ENCODE measurements at places on chromosomes 3 and 15.

- no peak for DNase-seq
- no peaks in the 10 kb centered on the region for H3K4me1 ChIP-seq
- no peaks in the 10 kb centered on the region for H3K27me3 ChIP-seq
- no peak overlapping the region for H3K27ac ChIP-seq
- no peaks in the 10 kb centered on the region for H3K36me3 ChIP-seq
Measured at GRCh38 chr15:80887148-80887547, 102.5 kb downstream of the MESD start.

DNA sequence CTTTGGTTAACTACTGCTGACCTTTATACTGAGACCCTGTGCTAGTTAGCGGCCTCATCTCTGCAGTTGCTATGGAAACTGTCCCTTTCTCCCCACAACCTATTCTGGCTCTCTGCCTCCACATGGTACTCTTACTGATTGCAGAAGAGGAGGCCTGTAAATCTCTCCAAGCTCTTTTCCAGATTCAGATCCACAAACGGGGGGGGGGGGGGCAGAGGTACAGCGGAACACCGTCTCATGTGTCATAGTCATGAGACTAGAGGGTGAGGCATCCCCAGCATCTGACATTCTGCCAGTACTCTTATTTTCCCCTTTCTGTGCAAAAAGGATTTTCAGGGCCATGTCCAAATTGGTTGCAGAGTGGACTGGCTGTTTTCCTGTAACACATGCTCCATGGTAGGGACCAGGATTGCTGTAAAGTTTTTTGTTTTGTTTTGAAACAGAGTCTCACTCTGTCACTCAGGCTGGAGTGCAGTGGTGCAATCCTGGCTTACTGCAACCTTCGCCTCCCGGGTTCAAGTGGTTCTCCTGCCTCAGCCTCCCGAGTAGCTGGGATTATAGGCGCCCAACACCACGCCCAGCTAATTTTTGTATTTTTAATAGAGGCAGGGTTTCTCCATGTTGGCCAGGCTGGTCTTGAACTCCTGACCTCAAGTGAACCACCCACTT lies 8.3 kb upstream of the MAP1A start:
- H3K36me3 ChIP-seq: no peaks in the 10 kb centered on the region
- no peak for DNase-seq
- H3K27ac ChIP-seq: no peak overlapping the region
- H3K4me3 ChIP-seq: no peak overlapping the region

DNA sequence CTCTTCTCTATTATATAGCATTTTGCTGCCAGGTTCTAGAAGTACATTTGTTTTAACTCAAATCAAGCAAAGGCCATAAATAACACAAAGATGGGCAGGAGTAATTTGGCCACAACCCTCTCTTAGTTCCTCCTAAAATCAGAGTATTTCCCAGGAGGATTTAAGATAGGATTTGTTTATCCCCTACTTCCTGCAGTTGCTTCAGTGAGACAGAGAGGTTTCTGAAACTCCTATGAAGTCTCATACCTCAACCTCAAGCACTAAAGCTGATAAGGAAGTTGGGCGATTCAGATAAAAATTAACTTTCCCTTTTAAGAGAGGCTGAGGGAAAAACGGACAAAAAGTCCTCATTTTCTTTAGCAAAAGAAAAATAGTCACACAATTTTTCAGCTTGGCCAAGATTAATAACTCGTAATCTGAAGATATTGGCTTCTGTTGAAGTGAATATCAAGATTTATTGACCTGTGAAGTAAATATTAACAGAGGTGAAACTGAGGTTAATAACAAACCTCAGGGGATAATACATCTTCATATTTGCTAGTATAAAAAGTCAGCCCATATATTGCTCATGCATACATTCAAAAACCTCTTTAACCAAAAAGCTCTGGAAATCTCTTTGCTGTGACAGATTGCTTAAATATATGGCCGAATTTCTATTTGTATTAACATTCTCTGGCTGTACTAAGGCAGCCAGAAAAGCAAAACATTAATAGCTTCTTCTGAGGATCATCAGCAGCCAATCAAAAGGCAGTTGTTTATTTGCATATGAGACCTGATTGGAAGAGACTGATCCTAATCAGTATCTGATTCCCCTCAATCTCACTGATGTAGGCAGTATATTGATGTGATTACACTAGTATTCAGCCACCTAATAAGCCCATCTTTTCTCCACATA lies 90.6 kb upstream of the GADL1 start:
- H3K36me3 ChIP-seq: no peaks in the 10 kb centered on the region
- H3K4me1 ChIP-seq: no peaks in the 10 kb centered on the region
- H3K27me3 ChIP-seq: no peaks in the 10 kb centered on the region
- no peak overlapping the region for H3K4me3 ChIP-seq
- H3K27ac ChIP-seq: no peak overlapping the region

GRCh38 chr3:132623646-132624045 lies 26.6 kb downstream of the ACKR4 start:
- H3K4me3 ChIP-seq: no peak overlapping the region
- H3K27me3 ChIP-seq: no peaks in the 10 kb centered on the region
- DNase-seq: no peak
- H3K36me3 ChIP-seq: peaks cover 37% of the 10 kb centered on the region
- H3K4me1 ChIP-seq: no peaks in the 10 kb centered on the region

DNA sequence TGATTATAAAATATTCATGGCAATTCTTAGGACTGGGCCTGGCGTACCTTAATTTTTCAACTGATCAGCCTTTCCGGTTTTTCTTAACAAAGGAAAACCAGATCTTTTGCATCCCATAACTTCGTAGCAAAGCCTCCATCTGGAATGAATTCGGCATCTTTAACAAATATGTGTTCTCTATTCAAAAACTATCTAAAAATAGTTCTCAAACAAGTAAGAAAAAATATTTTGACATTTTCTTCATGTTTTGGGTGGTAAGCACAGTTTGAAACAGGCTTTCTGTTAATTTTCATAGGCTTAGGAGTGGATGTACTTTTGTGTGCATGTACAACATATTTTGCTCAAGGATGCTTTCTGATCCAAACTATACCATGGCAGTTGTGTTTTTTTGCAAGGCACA lies 55.1 kb downstream of the RBMS3 start:
- no peaks in the 10 kb centered on the region for H3K27me3 ChIP-seq
- H3K36me3 ChIP-seq: no peaks in the 10 kb centered on the region
- no peaks in the 10 kb centered on the region for H3K4me1 ChIP-seq

- H3K4me3 ChIP-seq: no peak overlapping the region
- no peaks in the 10 kb centered on the region for H3K36me3 ChIP-seq
- no peak for DNase-seq
- no peaks in the 10 kb centered on the region for H3K4me1 ChIP-seq
Measured at GRCh38 chr3:13243586-13243985, 170.4 kb upstream of the IQSEC1 start.

DNA sequence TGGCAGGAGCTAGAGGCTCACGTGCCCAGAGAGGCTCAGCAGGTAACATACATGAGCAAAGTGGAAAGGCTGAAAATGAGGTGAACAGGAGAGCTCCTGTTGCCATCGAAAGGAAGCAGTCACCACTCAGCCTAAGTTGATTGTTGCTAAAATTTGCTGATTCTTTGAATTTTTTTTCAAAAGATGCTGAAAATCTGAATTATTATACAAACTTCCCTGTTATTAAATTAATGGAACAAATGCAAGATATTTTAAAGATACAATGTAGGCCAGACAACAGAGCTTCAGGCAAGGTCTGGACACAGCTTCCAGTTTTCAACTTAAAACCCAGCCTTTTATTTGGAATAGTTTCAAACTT lies 151.3 kb downstream of the GHSR start:
- no peak overlapping the region for H3K4me3 ChIP-seq
- H3K4me1 ChIP-seq: no peaks in the 10 kb centered on the region
- DNase-seq: no peak
- peaks cover 36% of the 10 kb centered on the region for H3K36me3 ChIP-seq
- H3K27ac ChIP-seq: no peak overlapping the region

DNA sequence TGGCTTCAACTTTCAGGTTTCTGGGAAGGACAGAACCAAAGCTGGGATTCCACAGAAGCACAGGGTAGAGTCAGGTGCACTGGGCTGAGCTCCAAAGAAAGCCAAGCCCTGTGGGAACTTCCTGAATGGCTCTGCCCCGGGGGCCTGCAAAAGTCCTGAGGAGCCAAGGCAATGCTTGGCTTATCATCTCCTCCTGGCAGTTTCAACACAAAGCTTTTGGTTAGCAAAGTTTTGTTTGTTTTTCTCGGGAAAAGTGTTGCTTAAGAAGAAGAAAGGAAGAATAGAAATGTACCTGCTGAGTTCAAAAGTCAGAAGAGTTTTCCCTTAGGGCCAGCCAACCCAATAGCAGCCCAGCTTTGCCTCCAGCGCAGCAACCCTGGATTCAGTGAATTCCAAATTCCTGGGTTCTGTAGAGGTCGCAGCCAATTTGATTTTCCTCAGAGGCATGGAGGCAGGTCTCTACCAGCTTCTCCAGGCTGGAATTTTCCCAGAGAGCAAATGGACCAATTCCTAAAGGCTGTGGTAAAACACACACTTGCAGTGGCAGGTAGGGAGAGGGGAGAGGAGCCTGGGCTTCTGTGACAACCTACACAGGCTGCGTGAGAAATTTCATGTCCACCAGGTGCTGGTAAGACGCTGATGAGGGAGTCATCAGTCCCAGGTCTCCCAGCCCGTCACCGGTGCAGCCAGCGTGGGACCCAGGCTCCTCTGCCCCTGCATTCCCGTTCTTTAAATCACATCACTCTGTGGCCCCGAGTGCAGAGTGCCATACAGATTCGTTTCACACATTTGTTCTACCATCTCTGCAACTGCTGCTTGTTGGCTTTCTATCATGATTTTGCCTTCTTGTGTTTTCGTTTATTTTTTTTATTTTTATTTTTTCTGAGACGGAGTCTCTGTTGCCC lies 54.3 kb upstream of the SNRPA1 start:
- peaks cover 38% of the 10 kb centered on the region for H3K36me3 ChIP-seq
- H3K4me3 ChIP-seq: no peak overlapping the region
- no peaks in the 10 kb centered on the region for H3K4me1 ChIP-seq
- H3K27me3 ChIP-seq: no peaks in the 10 kb centered on the region
- no peak overlapping the region for H3K27ac ChIP-seq

- H3K27me3 ChIP-seq: no peaks in the 10 kb centered on the region
- no peak for DNase-seq
- H3K27ac ChIP-seq: no peak overlapping the region
- no peak overlapping the region for H3K4me3 ChIP-seq
Measured at GRCh38 chr3:197521277-197522182, 34.2 kb downstream of the BDH1 start.
